CD4-positive, alpha-beta T cell (primary cell): ENCODE measurements at places on chromosomes 13 and 19.

- peak; percentile 60 for DNase-seq
These were observed 4.3 kb upstream of the ZNF17 start for GRCh38 chr19:57406516-57407123.

- no peak for DNase-seq
These were observed 430 bp downstream of the MAP4K1 start for GRCh38 chr19:38617283-38617763.

GRCh38 chr13:43472980-43473379 lies 313.8 kb downstream of the ENOX1 start:
- no peak for DNase-seq

DNA sequence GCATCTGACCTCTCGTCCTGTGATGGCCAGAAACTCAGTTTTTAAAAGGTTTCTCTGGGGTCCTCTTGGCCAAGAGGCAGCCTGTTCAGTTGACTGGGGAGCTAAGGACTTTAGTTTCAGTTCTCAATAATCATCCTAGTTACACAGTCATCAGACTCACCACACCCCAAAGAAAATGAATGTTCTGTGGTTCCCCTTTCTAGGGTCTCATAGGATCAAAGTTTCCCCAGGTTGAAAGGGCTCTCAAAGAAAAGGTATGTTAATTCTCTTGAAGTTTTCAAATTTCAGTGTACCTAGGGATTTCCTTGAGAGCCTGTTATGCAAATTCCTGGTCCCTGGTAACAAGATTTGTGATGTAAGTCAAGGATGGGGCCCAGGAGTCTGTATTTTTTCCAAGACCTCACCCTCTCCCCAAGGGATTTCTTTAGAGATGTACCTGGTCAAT lies 94.9 kb downstream of the FAM216B start:
- DNase-seq: no peak

GRCh38 chr13:40379794-40380578 lies 286.5 kb downstream of the FOXO1 start:
- DNase-seq: no peak

DNA sequence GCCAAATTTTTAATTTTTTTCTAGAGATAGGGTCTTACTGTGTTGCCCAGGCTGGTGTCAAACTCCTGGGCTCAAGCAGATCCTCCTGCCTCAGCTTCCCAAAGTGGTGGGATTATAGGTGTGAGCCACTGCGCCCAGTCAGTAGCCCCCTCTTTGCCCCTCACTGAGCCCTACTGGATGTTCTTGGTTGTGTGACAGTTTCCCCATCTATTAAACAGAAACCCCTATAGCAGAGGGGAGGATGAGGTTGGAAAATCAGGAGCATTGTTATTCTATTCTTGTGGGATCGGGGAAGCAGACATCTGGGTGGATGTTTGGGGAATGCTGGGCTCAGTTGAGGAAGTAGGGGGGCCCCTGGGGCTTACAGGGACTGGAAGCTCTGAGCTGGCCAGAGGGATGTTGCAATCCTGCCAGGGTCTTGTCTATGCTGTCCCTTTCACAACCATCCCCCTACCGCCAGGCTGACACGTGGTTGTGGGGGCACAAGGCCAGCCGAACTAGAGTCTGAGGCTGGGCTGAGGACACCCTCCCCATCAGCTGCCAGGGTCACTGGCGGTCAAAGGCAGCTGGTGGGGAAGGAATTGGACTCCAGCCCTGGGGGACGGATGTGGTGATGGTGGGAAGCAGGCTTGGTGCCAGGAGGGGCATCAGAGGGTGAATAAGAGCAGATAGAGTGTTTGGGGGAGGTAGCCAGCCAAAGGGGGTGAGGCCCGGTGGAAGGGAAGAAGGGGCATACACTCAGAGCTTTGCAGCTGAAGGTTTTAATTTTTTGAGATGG lies 10.9 kb downstream of the APOC1 start:
- DNase-seq: no peak

DNA sequence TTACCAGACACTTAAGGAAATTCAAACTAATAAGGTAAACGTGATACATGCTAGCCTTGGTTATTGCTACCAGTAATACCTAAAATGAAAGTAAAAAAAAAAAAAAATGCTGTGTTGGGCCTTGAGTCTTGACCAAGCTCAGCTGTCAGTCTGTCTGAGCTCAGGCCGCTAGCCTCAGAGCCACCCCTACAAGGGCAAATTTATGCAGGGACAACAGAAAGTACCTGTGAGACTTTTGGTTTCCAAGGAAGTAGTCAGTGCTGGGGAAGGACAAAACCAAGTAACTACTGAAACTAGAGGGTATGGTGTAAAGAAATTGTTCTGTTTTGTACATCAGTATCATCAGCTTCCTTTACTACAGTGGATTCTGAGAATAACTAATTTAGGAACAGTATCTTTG lies 134.3 kb upstream of the SLITRK5 start:
- no peak for DNase-seq

DNA sequence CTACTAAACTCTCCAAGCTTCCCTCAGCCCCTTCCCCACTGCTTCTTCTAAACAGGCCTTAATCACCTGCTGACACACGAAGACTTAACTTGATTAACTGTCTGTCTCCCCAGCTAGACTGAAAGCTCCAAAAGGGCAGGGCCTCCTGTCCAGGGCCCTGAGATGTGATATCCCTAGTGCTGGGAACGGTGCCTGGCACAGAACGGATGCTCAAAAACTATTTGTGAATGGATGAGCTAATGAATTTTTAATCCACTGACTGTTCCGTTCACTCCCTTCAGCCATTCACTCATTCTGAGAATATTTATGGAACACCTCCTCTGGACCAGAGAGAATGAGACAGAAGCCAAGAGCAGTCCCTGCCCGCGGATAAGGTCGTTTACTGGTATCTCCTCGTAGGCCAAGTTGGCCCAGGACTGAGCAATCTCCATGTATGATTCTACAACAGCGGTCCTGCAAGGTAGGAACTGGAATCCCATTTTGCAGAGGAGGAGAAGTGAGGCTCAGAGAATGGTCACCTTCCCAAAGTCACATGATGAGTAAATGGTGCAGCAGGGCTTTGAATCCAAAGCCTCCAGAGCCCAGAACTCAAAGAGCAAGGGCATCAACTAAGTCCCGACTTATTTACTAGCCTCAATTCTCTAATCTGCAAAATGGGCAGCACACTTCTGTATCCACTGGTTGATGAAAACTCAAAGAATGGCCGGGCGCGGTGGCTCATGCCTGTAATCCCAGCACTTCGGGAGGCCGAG lies 3.4 kb downstream of the DMWD start:
- no peak for DNase-seq

DNA sequence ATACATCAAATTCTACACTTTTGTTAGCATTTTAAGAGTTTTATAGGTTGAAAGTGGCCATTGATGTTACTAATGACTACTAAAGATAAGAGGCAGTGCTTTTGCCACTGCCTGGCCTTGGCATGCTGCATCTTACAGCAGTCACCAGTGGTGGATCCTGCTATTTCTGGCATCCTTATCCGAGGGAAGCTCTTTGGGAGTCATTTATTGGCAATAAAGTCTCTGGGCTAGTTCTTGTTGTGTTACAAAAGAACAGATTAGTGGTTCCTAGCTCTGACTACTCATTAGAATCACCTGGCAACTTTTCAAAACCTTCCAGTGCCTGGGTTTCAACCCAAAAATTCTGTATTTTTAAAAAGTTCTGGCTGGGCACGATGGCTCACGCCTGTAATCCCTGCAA lies 94.5 kb downstream of the ZMYM2 start:
- no peak for DNase-seq

DNA sequence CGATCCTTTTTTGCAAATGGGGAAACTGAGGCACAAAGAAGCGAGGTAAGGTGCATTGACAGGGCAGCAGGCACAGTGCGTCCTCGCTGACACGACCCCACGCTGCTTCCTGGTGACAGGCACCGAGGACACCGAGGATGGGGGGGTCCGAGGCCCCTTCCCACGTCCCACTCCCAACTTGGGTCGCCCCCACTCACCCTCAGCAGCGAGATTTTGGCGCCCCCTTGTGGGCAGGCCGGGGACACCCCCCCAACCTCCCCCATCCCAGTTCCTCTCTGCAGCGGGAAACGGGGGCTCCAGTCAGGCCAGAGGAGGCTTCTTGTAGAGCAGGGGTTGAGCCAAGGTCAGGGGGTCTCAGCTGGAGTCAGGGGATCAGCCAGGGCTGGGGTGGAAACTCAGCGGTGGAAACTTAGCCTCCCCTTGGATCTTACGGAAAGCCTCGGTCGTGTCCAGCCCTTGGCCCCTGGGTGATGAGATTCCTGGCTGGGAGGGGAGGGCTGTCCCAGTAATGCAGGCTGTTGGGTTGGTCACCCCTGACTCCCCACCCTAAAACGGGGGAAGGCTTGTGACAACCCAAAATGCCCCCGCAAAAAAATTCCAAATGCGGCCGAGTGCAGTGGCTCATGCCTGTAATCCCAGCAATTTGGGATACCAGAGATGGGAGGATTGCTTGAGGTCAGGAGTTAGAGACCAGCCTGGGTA lies 8.2 kb downstream of the SMIM24 start:
- peak; percentile 14 for DNase-seq

DNA sequence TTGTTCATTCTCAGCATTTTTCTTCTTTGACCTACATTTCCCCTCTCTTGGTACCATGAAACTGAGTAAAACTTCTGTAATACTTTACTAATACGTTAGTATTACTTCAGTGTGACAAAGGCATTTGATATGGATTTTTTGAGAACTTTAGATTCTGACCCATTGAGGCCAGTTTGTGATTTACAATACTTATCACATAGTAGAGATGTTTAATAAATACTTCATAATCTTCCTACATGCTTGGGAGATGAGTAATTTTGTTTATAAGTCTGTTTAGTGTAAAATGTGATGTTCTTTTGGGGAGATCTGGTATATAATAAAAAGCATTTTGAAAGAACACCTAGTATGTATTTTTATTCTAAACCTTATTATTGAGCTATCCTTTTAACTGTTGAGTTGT lies 29.7 kb downstream of the GTF2F2 start:
- no peak for DNase-seq

DNA sequence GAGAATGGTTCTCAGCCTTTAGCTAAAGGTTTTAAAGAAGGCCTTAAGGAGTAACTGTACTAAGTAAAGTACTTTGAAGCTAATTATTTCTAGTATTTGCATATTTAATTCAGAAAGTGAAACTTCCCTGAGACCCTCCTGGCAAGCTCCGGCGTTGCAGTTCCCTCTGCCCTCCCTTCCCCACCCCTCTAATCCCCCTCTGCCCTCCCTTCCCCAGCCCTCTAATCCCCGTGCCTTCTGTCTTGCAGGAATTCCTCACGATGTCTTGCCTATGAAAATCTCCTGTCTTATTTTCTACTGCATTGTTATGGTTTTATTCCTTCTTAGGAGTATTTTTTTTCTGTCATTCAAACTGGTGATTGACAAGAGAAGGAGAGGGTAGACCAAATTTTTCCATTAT lies 236.9 kb downstream of the COL4A1 start:
- DNase-seq: no peak

- no peak for DNase-seq
These were observed 154.2 kb downstream of the SUCLA2 start for GRCh38 chr13:47846886-47847285.

DNA sequence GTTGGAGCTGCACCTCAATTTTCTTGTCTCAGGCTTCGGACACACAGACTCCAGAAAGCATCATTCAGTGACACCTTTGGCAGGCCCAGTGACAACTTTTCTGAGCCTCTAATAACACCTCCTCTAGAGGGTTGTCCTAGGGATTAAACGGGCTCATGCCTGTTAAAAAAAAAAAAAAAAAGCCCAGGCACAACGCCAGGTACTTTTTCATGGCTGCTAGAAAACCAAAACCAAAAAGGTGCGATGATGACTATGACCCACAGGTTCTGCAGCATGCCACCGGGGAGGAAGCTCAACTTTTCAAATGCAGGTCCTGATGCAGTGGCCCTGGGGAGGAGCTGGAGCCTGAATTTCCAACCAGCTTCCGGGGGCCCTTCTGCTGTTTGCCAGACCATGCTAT lies 184.2 kb downstream of the ABCC4 start:
- DNase-seq: no peak

- peak; percentile 56 for DNase-seq
These were observed 47.1 kb downstream of the TGDS start for GRCh38 chr13:94548821-94549231.

DNA sequence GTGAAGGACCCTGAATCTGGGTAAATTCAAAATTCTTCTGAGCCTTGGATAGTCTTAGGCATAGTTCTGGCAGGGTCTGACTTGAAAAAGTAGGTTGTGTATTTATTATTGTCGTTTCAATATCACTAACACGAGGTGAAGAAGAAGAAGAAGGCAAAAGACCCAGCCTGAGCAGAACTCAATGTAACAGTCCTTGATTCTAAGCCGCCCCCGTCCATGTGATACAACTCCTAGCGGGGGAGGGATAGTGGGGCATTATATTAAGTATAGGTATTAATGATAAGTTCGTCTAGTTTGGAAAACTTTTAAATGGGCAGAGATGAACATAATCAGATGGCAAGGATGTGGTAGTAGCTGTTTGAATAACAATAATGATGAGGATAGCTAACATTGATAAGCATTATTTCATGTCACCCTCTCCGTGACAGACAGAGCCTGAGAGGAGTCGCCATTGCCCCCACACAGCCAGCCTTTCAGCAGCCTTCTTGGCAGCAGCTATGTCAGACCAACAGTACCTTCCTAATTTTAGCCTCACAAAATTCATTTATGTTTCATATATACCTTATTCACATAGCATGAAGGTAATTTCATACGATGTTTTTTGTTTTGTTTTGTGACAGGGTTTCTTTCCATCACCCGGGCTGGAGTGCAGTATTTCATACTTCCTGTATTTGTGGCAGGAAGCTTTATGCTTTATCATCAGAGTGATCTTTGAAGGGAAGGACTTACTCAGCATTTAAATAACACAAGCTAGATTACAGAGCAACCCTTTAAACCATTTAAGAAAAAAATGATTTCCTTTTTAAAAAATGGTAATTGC lies 64.4 kb upstream of the NPAS1 start:
- no peak for DNase-seq

- peak; percentile 63 for DNase-seq
These were observed 4.7 kb downstream of the LSM4 start for GRCh38 chr19:18317961-18318800.

- DNase-seq: no peak
These were observed 22.4 kb downstream of the POU2F2 start for GRCh38 chr19:42109896-42110295.

DNA sequence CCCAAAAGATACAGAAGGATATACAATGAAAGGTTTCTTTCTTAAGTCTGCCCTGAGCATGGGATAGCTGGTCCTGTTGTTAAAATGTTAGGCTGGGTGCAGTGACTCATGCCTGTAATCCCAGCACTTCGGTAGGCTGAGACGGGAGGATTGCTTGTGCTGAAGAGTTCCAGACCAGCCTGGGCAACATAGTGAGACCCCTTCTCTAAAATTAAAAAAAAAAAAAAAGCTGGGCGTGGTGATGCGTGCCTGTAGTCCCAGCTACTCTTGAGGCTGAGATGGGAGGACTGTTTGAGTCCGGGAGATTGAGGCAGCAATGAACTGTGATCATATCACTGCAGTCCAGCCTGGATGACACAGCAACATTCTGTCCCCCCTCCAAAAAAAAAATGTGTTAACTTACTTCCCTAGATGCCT lies 52.5 kb upstream of the SHKBP1 start:
- no peak for DNase-seq
